ENCODE measurements at places on chromosomes 16 and 17.

DNA sequence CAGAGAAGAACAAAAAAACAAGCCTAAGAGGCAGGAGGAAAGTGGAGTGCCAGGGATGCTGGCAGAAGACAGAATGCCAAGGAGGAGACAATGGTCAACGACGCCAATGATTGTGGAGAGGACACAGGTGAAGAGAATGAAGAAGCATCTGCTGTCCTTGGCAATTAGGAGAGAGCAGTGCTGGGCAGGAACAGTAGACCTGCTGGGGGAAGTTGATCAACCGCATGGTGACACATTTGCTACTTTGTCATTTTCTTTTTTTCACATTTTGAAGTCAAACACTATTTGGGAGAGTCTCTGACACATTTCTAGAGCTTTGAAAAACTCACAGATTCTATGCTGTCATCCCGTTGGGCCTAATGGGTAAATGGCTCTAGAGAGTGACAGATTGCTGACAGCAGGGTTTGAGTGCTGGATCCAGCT lies 1.1 kb upstream of the PIK3R6 start:
- DNase-seq, result no peak

GRCh38 chr16:48206594-48207242 lies 37.4 kb upstream of the LONP2 start:
- no peak for DNase-seq

- no peak for DNase-seq
These were observed 26.9 kb upstream of the CDH1 start for GRCh38 chr16:68710211-68710610.

GRCh38 chr17:40321961-40322357 lies 13.0 kb downstream of the RARA start:
- DNase-seq, result no peak

DNA sequence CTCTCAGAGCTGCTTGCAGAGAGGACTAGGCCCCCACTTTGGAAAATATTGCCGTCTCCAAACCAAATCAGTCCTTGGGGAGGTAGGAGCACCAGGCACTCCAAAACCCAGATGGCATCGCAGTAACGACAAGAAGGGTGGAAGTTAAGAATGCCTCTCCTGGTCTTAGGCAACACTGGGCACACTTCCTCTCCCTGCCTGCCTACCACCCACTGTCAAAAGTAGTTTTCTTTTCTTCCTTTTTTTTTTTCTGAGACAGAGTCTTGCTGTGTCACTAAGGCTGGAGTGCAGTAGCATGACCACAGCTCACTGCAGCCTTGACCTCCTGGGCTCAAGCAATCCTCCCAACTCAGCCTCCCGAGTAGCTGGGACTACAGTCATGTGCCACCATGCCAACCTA lies 47.2 kb downstream of the SRL start:
- no peak for DNase-seq

GRCh38 chr17:40100419-40100668 lies at the start of gene NR1D1:
TSS of gene NR1D1 (minus strand) at chr17:40100589. CDS start at chr17:40100094, 495 bp downstream.
- no peak for DNase-seq

GRCh38 chr17:28527181-28527681 lies 21.1 kb downstream of the FOXN1 start:
- DNase-seq, result no peak

DNA sequence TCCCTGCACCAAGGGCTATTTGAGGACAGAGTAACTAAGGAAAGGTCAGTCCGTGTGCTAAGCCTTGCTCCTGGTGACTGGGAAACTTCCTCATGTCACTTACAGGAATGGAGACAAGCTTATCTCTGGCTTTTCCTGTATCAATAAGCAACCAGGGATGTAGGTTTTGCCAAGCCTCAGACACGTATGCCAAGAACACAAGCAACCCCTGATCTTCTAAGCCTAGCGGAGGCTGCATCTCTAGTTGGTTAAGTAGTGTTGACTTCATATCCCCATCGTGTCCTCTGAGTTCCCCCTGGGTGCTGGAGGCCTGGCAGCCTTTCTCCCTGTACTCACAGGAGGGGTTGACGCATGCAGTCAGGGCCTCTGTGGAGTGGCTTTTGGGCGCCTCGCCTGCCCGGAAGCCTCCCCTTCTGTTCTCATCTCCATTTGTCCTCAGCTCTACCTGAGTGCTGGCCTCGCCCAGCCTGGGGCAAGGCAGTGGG lies 1.4 kb upstream of the C1QTNF1 start:
- DNase-seq, result no peak

GRCh38 chr16:396605-397004 lies 394 bp upstream of the NME4 start:
- DNase-seq, result no peak

DNA sequence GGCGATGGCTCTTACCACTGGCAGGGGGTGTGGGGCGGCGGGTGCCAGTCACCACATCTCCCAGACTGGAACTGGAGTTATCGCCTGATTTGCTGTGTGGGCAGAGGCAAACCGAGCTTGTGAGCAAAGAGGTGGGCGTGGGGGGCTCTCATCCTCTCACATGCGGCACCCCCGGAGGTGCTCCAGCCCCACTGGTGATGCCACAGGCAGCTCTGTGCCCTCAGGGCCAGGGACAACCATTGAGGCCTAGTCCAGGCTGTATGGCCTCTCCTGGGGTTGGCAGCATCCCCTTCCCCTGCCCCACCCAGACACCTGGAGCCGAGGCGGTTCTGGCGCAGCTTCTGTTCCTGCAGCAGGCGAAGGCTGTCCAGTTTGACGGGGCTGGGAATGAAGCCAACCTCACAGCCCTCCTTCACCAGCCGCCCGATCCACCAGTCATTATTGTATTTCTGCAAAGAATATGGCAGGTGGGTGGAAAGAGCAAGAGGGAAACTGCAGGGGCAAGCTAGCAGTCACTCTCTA lies 10.9 kb downstream of the CACNB1 start:
- DNase-seq, result no peak

GRCh38 chr17:71658996-71659395 lies 461.8 kb upstream of the SOX9 start:
- no peak for DNase-seq

DNA sequence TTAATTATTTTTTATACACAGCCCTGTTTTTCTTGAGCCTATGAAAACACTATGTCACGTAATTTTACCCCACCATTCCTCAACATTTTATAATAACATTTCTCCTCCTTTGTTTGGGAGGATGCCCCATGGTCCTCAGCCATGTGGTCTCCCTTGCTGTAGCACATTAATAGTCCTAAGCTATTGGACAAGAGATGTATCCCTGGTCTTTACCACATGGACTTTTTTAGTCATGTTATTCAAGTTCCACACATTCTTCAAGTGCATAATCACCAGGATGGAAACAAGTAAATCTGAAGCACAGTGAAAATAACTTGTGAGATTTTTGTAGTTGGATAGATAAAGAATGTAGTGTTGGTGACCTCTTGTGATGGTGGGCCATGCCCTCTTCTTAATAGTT lies 2.0 kb upstream of the KRTAP2-3 start:
- no peak for DNase-seq

- DNase-seq, result no peak
These were observed 338.7 kb downstream of the GRIN2A start for GRCh38 chr16:9843424-9844018.

- no peak for DNase-seq
These were observed 6.5 kb upstream of the ORAI3 start for GRCh38 chr16:30942426-30942806.

- no peak for DNase-seq
These were observed 6.2 kb upstream of the CD300LG start for GRCh38 chr17:43840814-43841213.

DNA sequence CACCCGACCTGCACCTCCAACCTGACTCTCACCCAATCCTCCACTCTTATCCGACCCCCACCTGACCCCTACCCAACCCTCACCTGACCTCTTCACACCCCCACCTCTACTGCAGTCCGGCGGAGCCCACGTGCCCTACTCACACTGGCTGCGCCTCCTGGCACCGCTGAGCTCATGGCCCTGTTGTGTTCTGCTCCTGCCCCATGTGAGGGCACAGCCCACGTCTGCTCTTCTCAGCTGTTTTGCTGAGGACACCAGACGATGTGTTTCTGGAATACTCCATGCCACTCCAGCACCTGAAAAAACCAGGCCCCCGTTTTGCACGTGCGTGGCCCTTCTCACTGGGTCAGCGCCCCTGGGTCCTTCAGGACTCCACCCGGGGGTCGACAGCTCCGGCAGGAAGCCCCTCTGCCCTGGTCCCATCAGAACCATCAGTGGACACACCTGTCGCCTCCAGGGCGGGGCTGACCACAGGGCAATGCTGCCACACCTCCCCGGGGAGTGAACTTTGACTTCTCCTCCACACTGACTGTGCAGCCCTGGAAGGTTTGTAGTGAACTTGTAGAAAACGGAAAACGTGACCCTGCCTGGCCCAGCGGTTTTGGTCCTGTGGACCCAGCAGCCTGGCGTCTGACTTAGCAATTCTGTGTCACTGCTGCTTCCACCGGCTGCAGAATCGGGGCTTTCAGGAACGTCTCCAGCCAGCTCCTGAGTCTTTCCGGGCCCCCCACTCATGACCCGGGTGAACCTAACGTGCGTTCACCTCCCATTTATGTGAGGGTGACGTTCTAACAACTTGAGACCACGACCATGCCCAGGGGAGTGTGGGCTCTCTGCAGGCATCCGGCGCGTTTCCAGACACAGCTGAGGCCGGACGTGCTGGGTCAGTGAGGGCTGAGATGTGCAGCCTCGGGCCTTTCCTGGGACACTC lies 5.7 kb upstream of the RAB40B start:
- DNase-seq, result no peak

GRCh38 chr16:78583441-78583840 lies 484.0 kb downstream of the WWOX start:
- peak; percentile 35 for DNase-seq

DNA sequence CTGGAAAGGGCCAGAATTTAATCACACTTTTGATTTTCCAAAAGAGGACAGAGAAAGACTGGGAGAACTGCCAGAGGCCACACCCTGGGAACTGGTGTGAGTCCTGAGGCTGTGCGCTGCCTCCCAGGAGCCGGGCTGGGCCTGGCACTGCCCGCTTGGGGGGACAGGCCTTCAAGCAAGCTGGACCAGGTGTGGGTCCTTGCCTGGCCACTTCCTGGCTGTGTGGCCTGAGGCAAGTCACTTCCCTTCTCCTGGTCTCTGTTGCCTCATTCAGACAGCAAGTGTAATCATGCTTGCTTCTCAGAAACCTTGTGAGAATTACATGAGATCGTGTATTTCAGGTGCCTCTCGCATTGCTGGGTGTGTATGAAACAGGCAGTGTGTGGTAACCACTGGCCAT lies 143.0 kb downstream of the SNX29 start:
- no peak for DNase-seq

GRCh38 chr16:71328151-71328550 lies 30.4 kb upstream of the CALB2 start:
- no peak for DNase-seq

DNA sequence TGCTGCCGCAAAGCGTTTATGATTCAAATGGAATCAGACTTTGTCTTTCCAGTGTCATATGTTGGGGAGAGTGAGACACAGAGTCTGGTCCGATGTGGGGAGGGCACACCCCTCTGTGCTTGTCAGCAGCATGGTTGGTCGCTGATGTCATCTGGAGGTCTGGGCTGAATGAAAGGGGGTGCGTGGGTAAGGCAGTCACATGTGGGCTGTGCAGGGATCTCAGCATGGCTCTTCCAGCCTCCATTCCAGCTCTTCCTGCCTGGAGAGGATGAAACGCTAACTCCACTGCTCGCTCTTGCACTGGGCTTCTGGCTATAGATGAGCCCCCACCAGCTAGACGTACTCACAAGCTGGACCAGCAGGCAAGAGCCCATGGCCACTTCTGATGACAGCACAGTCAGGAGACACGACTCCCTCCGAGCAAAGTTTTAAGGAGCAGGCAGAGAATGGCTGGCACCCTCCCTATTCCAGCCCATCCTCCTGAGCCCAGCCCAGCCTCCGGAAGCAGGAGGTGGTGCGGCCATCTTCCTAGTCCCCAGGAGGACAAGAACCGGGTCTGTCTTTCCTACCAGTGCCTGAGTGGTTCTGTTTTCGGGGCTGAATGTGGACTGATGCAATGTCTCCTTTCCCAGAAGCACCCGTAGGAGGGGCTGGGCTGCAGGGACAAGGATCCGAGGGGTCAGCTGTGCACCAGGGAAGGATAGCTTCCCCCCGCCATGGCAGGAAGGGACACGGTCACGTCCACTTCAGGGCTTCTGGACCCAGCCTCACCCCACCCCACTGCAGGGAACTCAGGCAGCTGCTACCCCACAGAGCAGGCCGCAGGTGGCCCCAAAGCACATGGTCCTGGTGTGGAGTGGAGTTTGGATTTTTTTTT lies 41.5 kb upstream of the CBFA2T3 start:
- no peak for DNase-seq

GRCh38 chr17:57113656-57114055 lies 28.6 kb downstream of the AKAP1 start:
- no peak for DNase-seq
